Caco-2 (cell line): ENCODE measurements at places on chromosomes 5 and 9.

DNA sequence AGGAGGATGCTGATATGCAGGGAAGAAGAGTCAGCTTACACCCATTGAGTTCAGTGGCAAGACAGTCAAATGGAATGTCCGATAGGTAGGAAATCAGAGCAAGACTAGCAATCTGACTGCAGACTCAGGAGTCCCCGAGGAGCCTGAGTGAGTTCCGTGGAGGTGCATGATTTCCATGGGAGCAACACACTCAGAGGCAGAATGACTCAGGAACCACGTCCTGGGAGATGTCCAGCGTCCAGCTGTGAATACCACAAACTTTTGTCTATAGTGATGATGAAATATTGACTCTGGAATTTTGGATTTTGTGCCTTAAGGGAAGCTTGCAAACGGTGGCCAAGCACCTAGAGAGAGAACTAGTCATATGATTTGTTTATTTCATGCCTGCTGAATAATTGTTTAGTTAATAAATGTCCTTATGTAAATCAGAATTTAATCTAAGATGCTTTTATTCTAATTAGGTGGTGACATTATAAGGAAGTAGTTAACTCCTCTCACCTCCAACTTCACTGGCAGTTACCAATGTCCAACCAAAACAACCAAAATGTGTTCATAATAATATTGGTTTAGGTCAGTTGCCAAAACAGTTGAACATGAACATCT, 100.4 kb downstream of the PDE4D start:
- DNase-seq: no peak

DNA sequence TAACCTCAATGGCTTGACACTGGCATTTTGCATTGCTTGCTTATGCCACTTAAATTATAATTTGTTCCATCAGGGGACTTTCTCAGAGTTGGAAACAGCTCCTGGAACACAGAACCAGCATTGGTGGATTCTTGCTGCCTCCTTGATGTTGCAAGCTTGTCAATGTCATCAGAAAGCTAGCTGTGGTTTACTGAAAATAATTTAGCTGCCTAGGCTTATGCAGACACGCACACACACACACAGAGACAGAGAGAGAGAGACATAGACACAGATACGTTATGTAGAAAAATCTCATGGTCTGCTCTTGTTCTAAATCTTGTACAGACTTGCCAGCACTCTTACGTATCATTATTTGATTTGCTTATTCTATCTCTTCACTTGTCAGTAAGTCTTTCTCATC, 78.0 kb downstream of the HMHB1 start:
- no peak for DNase-seq

DNA sequence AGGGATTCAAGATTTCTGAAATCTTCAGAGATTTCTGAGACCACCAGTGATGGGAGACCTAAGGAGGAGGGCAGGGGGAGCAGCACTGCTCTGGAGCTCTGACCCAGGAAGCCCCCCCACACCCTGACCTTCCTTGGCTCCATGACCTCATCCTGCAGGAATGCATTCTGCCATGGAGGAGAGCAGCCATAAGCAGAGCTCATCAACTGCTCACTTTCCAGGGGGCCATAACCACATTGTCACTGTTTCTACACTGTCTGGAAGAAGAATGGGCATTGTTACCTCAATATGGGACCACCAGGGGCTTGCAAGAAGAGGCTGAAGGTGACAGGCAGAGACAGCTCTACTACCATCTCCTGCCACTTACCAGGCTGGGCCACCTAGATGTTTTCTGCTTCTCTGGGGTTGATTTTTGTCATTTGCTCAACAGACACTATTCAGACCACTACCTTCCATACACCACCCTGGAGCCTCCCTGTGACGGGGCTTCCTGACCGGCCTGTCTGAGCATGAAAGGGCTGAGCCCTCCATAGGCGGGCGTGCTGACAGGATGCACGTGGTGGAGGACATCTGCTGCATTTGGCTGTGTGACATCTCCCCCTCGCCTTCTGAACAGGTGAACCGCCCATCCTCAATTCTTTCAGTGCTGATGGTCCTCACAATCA, 2.3 kb upstream of the TSC1 start:
- no peak for DNase-seq

- DNase-seq: no peak
Observed at GRCh38 chr9:98517761-98518160, 191.0 kb downstream of the GABBR2 start.
